Posterior vena cava (tissue), 2 donors: ENCODE measurements at places on chromosomes 1 and 21. TPM values are rescaled to one million over a fixed set of nuclear protein-coding genes. Genes with fewer than 3 reads are reported as not detected.

DNA sequence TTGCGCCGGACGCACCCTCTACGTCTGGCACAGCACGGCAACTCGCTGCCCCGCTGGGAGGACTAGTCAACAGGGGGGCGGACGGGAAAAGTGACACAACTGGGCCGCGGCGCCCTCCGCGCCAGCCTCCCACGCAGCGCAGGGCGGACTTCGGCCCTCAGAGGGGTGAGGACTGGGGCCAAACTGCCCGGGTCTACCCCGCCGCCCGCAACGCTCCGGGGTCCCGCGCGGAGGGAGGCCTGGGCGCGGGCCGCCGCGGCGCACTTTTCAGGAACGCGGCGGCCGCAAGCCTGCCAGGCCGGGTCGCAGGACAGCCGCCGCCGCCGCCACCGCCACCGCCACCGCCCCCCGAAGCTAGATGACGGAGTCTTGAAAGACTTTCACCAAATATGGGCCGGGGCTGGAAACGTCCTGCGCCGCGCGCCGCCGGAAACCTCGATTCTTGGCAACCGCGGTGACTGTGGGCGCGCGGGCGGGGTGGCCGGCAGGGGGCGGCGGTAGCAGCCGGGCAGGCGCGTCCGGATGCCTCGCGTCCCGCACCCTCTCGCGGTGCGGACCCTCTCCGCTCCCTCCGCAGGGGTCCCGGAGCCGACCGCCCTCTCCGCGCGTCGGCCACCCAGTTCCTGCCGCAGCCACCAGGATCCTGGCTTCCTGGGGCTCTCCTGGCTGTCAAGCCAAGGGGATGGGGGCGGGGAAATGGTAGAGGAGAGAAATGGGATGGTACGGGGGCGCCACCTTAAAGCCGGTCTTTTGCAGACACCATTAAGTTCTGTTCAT, 3.7 kb upstream of the CCN1 start:
- peak; percentile 97 for DNase-seq

DNA sequence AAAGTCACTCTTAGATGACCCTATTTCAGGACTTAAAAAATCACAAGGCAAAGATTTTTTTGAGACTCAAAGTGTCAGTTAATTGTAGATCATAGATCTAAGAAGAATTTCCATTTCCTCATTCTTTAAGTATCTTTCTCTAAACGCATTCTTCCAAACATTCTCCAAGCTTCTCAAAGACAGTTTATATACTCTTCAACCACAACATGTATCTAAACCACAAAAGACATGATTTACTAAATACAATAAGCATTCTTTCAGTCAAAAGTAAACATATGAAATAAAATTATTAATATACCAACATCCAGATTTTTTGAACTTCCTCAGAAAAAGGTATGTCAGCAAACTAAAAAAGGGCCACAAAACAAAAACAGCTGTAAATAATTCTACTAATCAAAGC, 24.4 kb downstream of the RC3H1 start:
- no peak for DNase-seq

The UQCRHL gene
- 0.71 TPM for total RNA-seq

The TRIM67 gene
- not detected for total RNA-seq

DNA sequence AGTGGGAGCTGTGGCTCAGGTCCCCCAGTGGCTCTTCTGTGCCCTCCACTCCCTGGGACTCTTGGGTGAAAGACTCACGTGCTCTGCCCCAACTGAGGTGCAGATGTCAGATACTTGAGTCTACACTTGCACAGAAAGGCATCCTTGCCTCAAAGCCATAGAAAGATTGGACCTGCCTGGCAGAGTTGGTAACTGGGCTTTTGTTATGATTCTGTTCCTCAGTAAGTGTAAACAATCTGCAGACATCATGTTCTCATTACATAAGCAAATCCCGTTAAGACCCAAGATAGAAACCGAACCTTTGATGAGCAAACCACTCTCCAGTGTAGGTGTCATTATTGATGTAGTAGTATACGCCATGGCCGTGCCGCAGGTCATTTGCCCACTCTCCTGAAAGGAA, 10.0 kb downstream of the RSPH1 start:
- no peak for DNase-seq
